ENCODE measurements at places on chromosomes 5 and 9.
A peak's percentile ranks its signal among the peaks of the same experiment; 100 is the strongest.

DNA sequence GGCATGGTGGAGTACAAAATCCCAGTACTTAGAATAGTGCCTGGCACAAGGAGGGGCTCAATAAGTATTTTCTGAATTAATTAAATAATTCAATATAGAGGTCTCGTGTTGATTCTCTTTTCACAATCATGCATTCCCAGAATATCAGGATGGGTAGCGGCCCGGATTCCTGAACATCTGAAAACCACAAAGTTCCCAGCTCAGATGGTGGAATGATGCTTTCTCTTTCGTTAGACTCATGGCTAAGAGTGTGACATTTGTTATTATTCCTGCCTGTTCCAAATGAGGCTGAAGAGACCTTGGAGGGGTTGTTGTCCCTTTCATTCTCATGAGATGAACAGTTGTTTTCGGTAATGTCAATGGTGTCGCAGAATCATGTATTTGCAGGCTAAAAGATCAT, 95.4 kb upstream of the LIFR start:
- no peak for DNase-seq

DNA sequence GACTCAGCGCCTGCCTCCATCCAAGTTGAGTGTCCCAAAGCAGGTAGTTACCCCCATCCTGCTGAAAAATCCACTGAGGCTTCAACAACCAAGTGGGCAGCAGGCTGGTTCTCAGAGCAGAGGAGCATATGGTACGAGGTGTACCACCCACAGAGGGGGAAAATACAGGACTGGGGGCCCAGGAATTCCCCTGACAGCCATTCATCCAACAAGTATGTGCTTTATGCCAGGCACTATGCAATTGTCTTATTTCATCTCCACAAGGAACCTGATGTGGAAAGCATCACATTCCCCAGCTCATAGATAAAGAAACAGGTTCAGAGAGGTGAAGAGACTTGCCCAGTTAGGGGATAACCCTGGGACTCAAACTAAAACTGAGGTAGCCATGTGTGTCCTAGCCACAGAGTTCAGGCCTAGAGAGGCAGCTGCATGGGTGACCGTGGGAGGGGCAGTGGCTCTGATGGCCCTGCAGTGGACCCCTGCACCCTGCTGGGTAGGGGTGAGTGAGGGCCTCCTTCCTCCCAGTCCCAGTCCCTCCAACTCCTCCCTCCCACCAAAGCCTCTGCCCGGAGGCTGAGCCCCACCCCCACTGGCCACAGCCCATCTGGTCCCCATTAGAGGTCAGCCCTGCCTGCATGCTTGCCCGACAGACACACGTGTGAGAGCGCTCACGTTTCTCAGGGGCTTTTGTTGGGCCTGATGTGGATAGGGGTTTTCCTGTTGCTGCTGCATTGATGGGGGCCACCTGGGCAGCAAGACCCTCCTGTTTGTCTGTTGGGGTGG, 11.5 kb downstream of the PDLIM4 start:
- DNase-seq: no peak

GRCh38 chr5:13766236-13766635, 178.3 kb downstream of the DNAH5 start:
- DNase-seq: no peak

DNA sequence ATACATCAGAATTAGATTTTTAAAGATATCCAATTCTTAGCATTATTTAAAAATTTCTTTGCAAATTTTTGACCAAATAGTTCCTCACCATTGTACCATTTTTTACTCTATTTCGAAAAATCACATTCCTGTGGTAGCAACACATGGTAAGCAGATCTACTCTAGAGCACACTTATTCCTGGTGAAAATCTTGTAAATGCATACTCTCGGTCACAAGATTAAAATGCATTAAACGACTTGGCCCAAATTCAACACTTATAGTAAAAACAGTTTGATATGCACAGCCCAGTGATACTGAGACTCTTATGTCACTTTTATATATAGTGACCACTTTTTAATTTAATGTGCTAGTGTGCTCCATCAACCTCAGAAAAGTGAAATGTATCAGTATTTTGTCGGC, 208.8 kb upstream of the TARS1 start:
- DNase-seq: no peak

DNA sequence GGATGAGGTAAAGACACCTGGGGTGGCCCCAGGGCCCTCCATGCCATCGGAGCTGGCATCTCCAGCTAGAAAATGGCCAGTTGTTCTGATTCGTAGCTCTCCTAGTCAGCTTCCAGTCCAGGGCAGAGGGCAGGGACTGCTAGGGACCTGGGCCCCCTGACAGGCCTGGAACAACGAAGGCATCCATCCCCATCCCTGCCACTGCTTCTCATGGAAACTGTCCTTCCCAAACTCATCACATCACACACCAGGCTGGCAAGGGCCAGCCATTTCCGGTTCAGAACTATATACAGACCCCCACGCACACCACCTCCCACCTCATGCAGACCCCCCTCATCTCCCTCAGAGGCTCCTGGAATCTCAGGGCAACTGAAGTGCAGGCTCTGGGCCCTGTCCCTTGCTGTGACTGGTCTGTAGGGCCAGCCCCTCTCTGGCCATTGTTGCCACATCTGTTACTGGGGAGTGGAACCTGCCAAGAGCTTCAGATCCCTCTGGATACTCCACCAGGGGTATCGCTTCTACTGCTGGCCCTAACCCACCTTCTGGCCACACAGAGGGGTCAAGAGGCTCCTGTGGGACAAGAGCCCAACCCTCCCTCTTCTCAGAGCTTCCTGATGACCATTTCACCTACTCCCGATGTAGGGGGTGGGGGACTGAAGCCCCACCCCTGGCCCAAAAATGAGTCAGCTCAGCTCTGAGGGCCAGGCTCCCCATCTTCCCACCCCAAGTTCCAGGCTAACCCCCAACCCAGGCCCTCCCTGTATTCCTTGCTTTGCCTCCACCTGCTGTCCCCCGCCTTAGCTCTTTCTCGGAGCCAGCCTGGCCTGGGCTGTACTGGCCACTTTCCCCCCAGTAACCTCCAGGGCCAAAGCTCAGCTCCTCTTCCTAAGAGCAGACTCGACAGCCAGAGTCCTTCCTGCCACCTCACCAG, 1.2 kb upstream of the MZB1 start:
- DNase-seq: no peak

DNA sequence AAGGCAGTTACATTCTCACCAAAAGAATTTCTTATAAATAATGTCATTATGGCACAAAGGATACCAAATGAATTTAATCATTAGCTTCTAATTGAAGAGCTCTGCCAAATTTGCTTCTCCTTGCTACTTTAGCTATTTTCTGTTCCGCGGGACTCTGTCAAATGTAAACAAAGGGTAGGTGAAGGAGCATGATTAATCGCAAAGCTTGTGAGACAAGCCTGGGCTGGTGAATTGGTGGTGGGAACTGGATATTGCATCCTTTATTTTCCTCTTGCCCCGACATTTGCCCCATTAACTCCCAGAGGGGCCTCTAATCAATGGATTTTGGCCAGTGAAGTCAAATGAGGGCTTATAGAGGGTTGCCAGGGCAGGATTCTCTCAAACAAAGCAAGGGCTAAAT, 234.2 kb upstream of the RFX3 start:
- DNase-seq: no peak

GRCh38 chr9:32387256-32387655, 2.8 kb downstream of the ACO1 start:
- no peak for DNase-seq

- DNase-seq: no peak
Measured at GRCh38 chr5:133377736-133378135, 234.6 kb downstream of the FSTL4 start.

DNA sequence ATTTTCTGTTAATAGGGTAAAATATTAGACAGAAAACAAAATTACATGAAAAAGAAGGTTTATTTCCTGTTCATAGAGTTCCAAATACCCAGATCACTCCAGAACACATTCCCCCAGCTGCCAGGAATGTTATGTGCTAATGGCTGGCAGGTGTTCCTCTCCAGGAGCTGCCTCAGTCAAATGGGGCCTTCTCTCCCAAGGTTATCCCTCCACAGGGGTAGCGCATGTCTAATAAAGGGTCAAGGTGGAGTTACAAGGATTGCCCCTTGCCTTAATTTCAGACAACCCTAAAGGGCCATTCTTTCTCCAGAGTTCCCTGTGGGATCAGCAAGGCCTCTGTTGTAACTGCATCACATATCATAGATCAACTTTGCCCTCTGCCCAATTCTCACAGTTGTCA, 148.6 kb upstream of the PLPPR1 start:
- DNase-seq: no peak

- no peak for DNase-seq
Measured at GRCh38 chr9:113389451-113389850, 11.6 kb downstream of the ALAD start.

- no peak for DNase-seq
Measured at GRCh38 chr5:150144246-150144801, 11.3 kb downstream of the PDGFRB start.

DNA sequence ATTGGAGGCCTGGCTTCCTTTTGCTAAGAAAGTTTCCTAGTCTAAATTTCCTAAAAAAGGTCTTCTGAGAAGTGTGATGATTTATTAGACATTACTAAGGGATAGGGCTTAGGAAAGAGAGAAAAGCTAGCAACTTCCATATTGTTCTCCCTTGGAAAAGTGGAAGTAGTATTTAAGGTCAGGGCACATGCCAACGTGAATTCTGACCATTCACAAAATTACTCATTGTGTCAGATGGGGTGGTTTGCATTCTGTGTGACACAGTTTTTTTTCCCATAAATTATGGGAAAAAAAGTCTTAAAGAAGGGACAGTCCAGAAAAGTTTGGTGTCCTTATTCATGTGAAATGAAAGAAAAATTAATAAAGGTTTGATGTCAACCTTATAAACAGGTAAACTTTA, 110.0 kb upstream of the ARRDC3 start:
- no peak for DNase-seq

- no peak for DNase-seq
Measured at GRCh38 chr9:89533411-89534095, 35.6 kb upstream of the SEMA4D start.

DNA sequence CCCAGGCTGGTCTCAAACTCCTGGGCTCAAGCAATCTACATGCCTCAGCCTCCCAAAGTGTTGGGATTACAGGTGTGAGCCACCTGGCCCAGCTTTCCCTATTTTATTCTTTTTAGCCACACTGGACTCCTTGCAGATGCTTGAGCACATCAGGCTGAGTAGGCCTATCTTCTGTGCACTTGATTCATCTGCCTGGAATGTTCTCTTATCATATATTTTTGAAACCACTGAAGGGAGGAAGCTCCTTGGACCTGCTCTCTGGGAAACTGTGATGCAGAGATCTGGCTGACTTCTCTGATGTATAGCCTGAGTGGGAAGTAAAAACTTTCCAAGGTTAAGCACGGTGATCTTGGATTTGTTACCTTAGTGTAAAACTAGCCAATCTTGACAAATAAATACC, 6.5 kb upstream of the MAT2B start:
- no peak for DNase-seq

GRCh38 chr5:68423154-68423811, 207.7 kb downstream of the PIK3R1 start:
- DNase-seq: no peak

GRCh38 chr9:119298076-119298853, 71.0 kb downstream of the BRINP1 start:
- no peak for DNase-seq

- no peak for DNase-seq
Measured at GRCh38 chr5:178434851-178435250, 155.3 kb downstream of the COL23A1 start.

GRCh38 chr5:139394654-139395566, at the start of gene PROB1:
Gene PROB1 (minus strand): TSS chr5:139395104. CDS start chr5:139395081, 23 bp downstream.
- no peak for DNase-seq

GRCh38 chr9:34442770-34443169, 15.6 kb downstream of the FAM219A start:
- DNase-seq: no peak

DNA sequence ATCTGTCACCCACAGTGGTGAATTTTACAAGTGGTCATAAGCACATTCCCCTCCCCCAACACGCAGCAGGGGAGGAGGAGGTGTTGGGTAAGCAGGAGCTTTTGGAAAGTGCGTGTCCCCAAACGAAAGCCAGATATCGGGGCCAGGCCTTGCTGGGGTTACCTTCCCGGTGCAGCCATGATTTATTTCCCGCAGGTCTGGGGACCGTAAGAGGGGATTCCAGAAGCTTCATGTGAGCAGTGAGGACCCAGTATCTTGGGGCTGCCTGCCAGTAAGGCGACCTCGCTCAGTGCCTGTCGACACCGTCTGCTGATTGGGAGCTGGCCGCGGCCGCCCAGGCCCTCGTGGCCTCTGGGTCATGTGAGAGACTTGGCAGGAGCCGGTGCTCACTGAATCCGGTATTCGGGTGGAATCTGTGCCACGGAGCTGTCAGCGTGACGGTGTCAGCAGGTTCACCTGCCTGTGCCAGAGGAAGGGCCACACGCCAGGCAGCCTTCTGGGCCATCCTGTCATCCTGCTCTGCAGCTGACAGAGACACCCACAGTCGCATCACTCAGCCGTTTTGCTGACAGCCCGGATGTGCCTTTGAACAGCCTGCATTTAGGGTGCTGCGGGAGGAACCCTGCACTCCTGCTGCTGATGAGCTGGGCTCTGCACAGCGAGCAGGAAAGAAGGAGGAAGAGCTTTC, 37.3 kb downstream of the SEC61B start:
- DNase-seq: peak; percentile 32

DNA sequence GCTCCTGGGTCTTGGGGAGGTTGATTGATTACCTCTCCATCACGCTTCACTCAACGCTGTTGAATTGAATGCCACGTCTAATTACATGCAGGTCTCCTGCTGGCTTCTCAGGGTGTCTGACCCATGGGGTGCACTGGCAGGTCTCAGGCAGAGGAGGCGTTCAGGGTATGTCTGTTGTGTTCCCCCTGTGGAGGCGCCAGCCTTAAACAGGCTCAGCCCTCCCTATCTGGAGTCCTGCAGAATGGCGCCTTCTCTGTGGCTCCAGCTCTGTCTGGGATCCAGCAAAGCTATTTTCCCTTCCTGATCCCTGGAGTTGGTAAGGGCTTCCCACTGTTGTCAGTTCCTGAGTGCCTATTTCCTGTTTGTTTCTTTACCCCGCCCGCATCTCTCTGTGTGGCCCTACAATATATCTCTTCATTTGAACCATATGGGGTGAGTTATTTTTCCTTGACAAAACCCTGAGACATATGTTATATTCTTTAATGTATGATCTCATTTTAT, 150.0 kb downstream of the NTRK2 start:
- no peak for DNase-seq

GRCh38 chr5:61313960-61314681, 17.9 kb upstream of the ZSWIM6 start:
- DNase-seq: no peak

DNA sequence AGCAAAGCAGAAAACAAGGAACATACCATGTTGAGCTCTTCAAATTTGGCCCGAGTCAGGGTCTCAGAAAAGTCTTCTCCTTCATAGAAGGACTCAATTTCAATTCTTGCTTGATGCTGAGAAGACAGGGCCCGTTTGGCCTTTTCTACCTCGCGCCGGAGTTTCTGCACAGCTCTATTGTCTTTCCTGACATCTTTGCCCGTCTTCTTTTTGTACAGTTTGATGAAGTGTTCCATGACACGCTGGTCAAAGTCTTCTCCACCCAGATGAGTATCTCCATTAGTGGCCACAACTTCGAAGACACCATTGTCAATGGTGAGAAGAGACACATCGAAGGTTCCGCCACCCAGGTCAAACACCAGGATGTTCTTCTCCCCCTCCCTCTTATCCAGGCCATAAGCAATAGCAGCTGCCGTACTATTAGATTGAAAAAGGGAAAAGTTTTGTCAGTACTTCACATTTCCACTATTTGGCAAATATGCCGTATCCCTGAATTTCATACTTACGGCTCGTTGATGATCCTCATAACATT, 2.2 kb downstream of the HSPA5 start:
- DNase-seq: no peak
